Thyroid gland (tissue), 4 donors: ENCODE measurements at places on chromosomes 6 and 20.

DNA sequence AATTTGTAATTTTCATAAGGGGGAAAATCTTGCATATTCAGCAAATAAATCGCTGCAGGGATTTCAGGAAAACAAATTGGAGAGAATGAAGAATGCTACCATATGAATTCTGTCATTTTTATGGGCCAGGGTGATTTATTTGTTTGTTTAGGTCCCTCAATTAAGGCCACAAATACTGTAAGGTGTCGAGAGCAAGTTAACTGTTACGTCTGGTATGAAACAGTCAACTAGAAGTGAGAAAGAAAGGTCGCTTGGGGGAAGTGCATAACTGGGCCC lies 166.9 kb upstream of the TSHZ2 start:
- DNase-seq, result no peak

GRCh38 chr20:16395366-16395765 lies 177.9 kb downstream of the KIF16B start:
- DNase-seq, result no peak

DNA sequence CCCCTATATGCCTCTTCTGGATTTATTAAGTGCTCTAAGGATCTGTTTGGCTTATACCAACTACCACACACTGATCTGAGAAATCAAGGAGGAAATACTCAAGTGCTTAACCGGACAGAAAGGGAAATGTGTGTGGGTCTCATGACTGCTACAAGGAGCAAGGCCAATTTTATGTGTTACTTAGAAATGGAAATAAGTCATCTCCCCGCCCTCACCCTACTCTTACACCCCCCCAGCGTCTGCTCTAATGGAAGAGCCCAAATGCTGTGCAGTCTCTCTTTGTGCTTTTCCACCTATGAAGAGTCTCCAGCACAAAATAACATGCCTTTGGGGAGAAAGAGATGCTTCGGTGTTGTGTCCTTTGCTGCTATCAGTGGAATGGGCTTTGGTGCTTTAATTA lies 428.8 kb upstream of the ARID1B start:
- peak; percentile 23 for DNase-seq

DNA sequence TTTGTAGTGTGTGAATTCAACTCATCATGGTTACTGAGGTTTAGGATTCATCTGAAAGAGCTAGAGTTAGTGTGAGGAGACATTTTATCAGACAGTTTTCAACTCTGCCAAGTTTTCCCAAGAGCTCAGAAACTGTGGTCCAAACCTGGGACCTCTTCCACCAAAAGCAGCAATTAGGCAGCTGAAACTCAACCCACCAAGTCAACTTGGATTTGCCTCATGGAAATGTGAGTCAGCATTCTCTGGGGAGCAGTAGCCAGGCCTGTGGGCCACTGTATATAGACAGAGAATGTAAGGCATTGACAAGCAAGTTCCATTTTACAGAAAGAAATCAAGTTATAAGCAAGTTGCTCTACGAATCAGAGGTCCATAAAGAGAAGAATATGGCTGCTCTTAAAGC lies 178.8 kb upstream of the HDDC2 start:
- no peak for DNase-seq

DNA sequence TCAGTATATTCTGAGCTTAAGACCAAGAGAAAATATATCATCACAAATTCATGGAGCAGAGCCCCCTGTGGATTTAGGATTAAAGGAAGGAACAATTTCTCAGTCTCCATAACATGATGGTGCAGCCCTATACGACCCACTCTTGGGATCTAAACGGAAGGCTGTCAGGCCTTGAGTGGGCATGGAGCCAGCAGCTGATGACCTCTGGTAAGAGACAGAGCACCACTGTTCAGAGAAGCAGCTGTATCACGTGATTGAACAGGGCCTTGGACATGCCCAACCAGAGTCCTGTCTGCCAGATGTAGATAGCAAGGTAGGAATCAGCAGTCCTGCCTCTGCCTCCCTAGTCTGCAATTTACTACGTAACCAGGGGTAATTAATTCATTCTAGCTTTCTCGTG lies 259.4 kb upstream of the POU3F2 start:
- no peak for DNase-seq

- no peak for DNase-seq
Observed at GRCh38 chr6:11463398-11463780, 74.2 kb upstream of the TMEM170B start.

GRCh38 chr20:31630187-31630790 lies 7.4 kb upstream of the COX4I2 start:
- no peak for DNase-seq

DNA sequence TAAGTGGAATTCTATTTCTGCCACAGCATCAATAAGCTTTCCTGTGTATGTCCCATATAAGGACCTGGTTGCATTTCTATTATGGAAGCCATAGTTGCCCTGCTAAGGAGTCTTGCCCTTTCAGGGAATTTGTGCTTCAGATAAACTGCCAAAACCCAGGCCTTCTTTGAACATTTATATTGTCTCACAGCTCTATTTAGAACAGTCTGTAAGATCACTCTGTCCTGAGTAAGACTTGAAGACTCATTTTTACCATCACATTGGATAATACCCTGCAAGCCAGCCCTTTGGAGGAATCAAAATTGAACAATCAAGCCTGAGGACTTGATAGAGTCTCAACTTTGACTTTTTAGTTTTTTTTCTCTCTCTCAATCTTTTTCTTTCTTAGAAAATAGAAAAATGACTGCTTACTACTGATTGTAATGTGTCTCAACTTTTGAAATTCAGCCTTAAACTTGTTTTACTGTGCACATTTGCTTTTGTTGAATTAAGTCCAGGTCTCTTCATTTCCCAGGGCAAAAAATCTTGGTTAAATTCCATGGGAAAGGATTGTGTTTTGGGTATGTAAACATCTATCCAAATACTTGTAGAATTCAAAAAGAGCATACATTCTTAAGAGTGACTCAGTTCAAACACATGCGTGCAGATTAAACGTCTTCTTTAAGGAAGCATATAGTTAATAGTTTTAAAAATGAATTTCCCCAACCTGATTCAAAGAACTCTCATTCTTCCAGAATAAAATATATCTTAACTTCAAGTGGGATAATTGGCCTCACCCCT lies 91.2 kb downstream of the PLCB1 start:
- no peak for DNase-seq

- DNase-seq, result no peak
Observed at GRCh38 chr6:152625213-152625612, 11.9 kb downstream of the SYNE1 start.

DNA sequence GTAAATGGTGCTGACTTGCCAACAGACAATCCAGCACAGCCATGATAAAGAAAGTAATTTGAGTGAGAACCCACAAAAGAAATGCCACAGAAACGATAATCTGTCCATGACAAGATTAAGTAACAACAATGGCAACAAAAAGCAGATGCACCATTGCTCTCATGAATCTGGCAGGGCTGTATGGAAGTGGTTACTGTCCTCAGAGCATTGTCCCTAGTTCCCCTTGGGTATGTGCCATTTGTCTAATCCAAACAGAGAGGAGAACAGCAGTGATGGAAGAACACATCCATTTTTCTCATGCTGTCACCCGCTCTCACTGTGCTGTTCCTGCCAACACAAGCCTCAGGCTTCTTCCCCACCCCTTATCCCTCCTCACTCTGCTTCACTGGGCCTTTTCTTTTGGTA lies 65.8 kb downstream of the REV3L start:
- no peak for DNase-seq

DNA sequence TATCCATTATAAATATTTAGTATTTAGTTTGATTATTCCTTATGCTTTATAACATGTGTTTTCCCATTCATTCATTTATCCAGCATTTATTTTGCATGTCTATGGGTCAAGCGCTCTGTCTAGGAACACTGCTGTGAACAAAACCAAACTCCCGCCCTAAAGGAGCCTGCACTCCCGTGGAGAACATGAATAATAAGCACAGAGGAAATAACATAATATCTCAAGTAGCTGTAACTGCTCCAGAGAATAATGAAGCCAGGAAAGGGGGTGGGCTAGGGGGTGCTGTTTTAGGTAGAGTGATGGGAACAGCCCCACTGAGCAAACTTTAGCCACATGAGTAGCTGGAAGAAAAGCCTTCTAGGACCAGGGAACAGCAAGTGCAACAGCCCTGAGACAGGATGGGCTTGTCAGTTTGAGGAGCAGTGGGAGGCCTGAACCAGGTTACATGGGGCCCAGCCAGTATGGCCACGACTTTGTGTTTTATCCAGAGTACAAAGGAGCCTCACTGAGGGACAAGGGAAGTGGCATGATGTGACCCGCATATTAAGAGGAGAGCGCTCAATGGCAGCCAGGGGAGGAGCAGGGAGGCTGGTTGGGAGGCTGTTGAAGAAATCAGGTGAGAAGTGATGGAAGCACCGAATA lies 24.4 kb upstream of the PRND start:
- no peak for DNase-seq

DNA sequence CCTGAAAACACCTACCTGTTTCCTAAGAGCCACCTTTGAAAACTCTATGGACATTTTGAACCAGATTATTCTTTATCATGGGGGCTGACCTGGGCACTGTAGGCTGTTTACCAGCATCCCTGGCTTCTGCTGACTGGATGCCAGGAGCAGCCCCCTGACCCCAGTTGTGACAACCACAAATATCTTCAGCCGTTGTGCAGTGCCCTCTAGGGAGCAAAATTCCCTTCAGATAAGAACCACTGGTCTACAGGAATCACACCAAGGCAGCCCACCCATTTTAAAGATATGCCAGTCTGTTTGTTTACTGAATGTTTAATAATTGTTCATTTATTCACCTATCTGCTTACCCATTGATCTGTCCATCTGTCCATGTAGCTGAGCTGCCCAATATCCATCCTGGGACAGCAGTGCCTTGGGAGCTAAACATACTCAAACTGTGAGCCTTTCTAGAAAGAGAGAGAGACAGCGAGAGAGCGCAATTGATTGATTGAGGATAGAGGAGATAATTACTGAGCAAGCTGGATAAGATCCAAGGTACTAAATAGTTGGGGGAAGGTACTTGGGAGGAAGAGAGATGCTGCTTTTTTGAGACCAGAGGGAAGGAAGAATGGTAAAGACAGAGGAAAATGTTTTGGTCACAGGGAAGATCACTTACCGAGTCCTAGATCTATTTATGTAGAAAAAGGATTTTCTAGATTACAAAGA lies 276.8 kb downstream of the NRN1 start:
- DNase-seq, result no peak

DNA sequence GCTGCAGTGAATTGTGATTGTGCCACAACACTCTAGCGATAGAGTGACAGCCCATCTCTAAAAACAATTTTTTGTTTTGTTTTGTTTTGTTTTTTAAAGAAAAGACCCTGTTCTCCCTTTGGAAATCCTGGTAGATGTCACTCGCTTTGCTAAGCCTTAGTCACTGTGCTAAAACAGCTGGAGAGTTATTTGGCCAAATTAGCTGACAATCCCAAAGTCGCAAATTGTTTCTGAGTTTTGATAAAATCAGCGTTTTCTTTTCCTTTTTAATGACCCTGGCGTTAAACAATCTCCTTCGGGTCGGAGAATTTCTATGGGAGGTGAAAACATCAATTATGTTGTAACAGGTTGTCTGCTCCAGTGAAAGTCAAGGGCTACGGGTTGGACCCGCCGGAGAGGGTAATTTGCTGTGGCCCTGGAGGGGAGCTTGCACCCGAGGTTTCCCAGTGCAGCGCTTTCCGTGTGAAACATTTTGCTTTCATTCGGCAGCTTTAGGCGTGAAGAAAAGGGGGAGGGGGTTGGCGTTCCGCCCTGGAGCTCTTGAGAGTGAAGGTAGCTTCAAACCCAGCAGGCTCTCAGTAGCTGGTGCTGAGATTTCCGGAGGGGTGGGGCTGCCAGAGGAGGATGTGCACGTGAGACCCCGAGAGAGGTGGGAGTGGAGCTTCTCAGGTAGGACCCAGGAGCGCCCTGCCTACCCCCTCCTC lies 296.6 kb downstream of the PHACTR1 start:
- peak; percentile 81 for DNase-seq

GRCh38 chr20:24949756-24950127 lies 673 bp downstream of the CST7 start:
- DNase-seq, result no peak

DNA sequence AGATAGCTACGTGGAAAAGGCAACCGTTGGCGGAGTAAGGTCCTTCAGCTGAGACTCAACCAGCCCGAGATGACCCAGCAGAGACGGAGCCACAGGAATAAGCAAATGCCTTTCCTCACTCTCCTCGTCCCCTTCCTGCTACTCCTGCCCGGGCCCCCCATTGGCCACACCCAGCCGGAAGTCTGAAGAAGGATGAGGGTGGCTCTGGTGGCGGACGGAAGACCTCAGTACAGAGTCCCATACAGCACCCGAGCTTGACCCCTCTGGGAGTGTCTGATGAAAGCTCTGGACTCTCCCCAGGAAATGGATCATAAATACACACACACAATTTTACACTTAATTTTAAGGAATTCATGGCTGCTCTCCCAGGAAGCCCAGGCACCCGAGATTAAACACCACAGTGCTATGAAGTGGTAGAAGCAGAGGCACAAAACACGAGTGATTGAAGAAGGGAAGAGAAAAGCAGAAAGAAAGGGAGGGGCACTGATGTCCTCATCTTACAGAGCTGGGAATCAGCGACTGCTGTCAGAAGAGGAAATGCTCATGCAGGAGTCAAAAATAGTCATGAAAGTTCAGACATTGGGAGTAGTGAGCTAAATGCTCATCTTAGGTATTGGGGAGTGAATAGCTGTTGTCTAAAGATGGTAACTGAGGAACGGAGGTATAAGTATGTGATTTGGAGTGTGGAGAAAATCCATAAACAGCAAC lies 125.6 kb downstream of the BANF2 start:
- DNase-seq, result no peak

- peak; percentile 57 for DNase-seq
Observed at GRCh38 chr6:41443616-41444525, 102.3 kb upstream of the FOXP4 start.

DNA sequence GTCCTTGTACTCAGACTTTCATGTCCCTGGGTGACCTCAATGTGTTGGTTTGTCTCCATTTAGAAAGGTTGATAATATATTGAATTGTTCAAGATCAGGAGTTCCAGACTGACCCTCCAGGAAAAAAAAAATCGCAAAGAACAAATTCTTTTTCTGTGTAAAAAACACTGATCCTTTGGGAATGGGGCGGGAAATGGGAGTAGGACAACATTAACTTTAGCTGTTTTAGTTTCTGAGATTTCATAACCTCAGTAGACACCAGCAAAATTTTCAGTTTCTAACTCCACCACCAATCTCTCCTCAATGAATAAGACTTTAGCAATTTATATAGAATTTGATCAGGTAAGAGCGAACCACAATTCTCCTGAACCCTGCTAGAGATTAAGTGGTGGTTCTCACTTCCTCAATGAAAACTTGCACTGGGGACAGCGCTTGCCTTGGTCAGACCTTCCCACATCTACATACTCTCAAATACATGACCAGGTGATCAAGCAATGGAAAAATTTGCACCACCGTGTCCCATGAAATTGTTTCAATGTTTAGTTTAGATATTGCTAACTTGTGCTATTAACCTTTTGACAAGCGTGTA lies 231.2 kb upstream of the PLN start:
- DNase-seq, result no peak
